NCI-H187 treated with DMSO at 0.1 percent for 48 hours (cell line): ENCODE measurements at places on chromosomes 5 and 9.

DNA sequence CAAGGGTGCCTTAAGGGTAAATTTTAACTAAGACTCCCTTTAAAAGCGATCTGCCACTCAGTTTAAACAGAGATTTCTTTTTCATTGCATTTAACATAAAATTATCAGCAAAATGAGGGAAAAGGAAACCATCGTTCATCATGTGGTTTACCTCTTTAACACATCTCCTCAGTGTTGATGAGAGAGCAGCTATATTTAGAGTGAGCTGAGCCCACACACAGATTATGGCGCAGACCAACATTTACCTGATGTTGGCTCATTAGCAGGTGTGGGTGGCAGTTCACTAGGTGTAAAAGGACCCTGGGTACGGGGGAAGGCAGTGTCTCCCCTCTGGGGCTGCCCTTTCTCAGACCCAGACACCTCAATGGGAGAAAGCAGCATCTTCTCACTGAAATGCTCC, 149.8 kb downstream of the ENTREP1 start:
- no peak for DNase-seq

DNA sequence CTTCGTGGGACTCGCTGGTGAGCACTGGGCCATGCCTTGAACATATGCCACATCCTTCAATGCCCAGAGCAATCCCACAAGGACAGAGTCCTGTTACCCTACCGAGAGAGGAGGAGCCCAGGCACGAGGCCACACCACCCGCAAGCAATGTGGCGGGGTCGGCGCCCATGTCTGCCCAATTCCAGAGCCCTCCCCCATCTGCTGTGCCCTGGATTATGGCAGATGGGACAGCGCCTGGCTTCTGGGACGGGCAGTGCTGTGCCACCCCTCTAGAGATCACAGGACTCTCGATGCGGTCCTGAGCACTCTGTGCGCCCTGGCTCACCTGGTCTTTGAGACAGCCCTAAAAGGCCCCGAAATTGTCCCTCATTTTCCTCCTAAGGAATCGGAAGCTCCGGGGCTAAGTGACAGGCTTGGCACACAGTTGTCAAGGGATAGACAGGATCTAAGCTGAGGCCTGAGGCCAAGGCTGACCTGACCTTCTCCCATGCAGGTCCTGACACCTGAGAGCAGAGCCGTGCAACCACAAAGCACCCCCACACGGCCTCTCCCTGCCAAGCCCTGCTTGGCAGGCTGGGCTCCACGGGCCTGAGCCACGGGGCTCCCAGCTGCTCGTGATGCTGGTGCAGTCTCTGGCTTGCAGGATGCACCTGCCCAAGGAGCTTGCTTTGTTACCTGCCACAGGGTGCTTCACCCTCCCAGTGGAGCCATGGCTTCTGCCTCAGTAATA, 48.8 kb downstream of the PRRT1B start:
- no peak for DNase-seq

- no peak for DNase-seq
These were observed 47.3 kb downstream of the RASGEF1C start for GRCh38 chr5:180161420-180162303.

GRCh38 chr5:151896031-151896691, 28.5 kb downstream of the GLRA1 start:
- DNase-seq, result peak; percentile 55

- no peak for DNase-seq
These were observed 2.9 kb upstream of the CNTRL start for GRCh38 chr9:121071756-121072421.
